Stimulated activated CD8-positive, alpha-beta memory T cell treated with anti-CD3 and anti-CD28 coated beads, Interleukin-4, amount 100 ng/mL, for 1 hour (primary cell): ENCODE measurements at places on chromosomes 2 and 18.

DNA sequence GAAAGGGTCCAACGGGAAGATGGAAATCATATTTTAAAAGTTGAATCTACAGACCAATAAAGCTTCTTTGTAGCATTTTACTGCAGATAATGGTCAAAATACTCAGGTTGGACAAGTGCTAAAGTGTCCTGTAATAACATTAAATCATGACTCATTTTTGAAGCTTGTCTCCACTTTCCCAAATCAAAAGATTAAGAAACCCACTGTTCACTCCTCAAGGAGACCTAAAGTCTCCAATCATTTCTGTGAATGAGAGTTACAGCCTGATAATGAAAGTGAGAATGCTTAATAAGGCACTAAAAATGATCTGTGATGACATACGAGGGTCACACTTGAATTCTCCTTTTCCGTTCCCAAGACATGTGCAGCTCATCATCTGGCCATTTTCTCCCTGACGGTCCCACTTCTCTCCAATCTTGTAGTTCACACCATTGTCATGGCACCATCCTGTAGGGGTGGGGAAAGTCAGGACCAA lies 53.4 kb downstream of the ATIC start:
- DNase-seq = no peak

- no peak for DNase-seq
Measured at GRCh38 chr2:71348302-71348701, 16.7 kb downstream of the ZNF638 start.

DNA sequence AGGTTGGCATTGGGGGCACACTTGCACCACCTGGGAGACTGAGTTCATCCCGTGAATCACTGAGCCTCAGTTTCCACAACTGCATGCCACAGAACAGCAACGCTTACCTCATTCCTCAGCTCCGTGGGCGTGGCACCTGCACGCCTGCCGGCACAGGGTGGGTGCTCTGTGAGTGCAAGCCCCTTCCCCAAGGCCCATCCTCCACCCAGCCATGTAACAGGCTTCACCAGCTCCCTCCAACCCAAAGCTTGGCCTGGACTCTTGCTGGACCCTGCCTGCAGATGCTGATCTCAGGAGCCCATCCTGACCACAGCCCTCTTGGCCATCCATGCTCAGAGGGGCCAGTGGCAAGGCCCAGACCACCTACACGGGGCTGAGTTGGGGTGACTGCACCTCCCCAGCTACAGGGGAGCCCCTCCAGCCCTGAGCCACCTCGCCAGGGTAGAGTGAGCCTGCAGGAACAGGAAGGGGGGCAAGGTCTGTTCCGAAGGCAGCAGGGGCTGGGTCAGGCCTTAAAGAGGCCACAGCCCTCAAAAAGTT lies 1.8 kb downstream of the PRLH start:
- DNase-seq = no peak

DNA sequence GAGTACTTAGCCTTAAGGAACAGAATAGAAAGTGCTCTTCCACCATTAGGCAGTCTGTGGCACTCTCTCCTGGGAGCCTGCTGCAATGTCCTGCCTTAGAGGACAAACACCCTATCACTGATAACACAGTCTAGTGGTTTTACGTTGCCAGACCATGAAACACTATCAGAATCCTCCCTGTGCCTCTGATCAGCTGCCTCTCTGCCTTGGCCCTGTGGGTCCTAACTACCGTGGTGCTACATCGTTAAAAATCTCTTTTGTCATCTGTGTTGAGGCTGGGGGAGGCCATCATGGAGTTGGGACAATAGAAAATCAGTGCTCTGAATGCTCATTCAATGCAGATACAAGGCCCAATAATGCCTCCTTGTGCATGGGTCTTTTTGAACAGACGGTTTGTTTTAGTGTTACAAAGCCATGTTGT lies 11.9 kb upstream of the APCDD1 start:
- no peak for DNase-seq

DNA sequence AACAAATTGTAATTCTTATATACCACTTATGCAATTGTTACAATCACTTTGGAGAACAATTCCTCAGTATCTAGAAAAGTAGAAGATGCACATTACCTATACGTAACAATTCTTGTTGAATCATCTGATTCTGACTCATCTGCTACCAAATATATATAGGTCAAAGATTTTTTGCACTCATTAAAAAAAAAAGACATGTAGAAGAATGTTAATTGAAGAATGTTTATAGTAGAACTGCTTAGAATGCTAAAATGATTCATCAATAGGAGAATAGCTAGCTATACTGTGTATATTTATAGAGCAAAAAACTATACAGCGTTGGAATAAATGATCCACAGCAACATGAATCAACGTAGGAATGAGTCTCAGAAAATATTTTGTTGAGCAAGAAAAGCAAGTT lies 29.5 kb upstream of the STAT1 start:
- no peak for DNase-seq

DNA sequence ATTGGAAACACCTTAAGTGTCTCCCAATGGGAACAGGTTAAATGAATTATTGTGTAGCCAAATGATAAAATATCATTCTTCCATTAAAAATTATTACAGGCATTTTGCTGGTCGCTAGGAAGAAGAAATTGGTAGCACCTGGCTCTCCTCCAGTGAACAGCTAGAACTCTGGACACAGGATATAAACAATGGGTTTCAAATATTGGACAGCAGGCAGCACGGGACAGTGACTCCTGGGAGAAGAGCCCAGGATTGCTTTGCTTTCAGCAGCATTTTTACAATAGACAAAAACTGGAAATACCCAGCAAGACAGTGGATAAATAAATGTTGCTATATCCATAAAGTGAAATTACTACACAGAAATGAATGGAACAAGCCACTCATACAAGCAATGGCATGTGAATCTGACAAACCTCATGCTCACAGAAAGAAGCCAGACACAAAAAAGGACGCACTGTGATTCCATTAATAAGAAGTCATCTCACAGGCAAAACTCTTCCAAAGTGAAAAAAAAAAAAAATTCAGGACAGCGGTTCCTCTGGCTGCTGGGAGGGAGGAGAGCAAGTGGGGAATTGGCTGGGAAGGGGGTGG lies 50.5 kb downstream of the LAMA1 start:
- DNase-seq = no peak

- DNase-seq = no peak
Measured at GRCh38 chr2:121664086-121664485, 14.8 kb upstream of the CLASP1 start.

- DNase-seq = no peak
Measured at GRCh38 chr18:79684283-79684631, 4.7 kb downstream of the CTDP1 start.

GRCh38 chr2:182300608-182301007 lies 126.2 kb downstream of the PDE1A start:
- no peak for DNase-seq

DNA sequence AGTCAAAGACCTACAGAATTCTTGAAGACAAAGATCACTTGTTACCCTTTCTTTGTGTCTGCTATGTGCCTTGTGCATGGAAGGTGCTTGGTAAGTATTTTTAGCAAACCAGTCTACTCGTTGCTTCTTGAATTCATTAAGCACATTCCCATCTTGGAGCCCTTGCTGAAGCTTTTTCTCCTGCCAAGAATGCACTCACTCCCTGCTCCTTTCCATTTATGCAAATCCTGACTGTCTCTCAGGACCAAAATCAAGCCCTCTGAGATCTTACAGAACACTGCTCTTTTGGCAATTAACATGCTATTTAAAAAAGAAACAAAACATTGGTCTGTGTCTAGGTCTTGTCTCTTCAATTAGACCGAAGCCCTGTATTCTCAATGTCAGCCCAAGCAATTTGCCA lies 75.8 kb downstream of the CLHC1 start:
- DNase-seq = no peak

- DNase-seq = no peak
Measured at GRCh38 chr18:33326975-33327374, 113.5 kb downstream of the CCDC178 start.

- DNase-seq = no peak
Measured at GRCh38 chr18:58364876-58365528, 263.9 kb downstream of the ALPK2 start.

- DNase-seq = no peak
Measured at GRCh38 chr2:74221604-74222299, 23.3 kb downstream of the MTHFD2 start.

DNA sequence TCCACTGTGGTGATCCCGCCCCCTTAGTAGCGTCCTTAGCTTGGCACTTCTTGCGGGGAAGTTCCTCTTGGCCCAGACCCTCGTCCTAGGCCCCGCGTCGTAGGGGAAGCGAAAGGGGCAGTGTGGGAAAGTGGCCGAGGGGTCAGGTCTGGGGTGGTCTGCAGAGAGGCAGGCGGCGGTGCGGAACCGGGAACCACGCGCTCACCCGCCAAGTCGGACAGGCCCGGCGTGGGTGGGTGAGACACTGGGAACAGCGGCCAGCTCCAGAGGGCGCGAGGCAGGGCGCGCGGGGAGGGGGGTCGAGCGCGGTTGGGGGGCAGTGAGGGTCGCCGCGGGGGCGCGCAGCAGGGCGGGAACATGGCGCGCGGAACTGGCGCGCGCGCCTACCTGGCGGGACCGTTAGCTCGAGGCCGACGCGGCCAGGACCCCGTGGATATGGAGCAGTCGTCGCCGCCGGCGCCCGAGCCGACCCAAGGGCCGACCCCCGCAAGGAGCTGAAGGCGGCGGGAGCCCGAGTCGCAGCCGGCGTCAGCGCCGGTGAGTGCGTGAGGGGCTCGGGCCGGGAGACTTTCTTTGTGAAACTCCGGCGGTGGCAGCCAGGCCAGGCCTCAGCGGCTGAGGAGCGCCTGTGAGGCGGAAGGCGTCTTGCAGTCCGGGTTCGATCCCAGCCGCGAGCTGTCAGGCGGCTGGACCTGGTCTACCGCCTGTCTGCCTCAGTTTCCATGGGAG lies 2896.7 kb upstream of the TEKT4 start:
- DNase-seq = no peak
